NCI-H1417 treated with DMSO at 0.1 percent for 48 hours (cell line): ENCODE measurements at places on chromosomes 12 and 14.

DNA sequence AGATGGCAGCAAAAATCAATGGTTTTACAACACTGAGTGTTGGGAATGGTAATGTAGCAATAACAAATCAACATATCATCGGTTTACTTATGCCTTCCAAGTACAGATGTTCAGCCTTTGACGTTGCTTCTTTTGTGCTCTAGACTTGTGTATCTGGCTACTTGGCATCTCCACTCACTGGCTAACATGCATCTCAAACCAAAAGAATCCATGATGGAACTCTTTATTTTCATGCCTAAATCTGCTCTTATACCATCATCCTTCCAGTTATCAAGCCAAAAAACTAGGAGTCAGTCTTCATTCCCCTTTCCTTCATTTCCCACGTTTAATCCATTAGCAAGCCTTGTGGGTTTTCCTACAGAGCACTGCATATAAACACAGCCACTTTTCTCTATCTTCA lies 89.2 kb upstream of the USP44 start:
- no peak for DNase-seq

- no peak for DNase-seq
Measured at GRCh38 chr14:101128478-101129321, 225.2 kb upstream of the RTL1 start.

GRCh38 chr14:53148671-53149070 lies 4.5 kb downstream of the DDHD1 start:
- no peak for DNase-seq

GRCh38 chr14:44854114-44854513 lies 107.6 kb downstream of the KLHL28 start:
- no peak for DNase-seq

- peak; percentile 58 for DNase-seq
Measured at GRCh38 chr12:12004524-12004923, 66.2 kb upstream of the BCL2L14 start.

DNA sequence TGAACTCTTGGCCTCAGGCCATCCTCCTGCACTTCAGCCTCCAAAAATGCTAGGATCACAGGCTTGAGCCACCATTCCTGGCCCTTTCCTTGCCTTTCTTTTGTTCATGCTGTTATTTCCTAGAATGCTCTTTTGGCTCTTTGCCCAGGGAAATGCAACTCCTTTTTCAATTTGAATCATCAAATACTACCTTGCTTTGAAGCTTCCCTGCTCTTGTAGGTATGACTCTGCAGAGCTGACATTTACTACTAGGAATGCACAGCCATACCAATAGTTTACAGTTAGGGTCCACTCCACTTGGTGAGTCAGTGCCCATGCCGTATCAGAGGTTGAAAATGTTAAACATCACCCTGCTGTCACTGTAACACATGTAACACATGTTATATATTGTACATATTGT lies 107.0 kb upstream of the CRY1 start:
- DNase-seq, result no peak

DNA sequence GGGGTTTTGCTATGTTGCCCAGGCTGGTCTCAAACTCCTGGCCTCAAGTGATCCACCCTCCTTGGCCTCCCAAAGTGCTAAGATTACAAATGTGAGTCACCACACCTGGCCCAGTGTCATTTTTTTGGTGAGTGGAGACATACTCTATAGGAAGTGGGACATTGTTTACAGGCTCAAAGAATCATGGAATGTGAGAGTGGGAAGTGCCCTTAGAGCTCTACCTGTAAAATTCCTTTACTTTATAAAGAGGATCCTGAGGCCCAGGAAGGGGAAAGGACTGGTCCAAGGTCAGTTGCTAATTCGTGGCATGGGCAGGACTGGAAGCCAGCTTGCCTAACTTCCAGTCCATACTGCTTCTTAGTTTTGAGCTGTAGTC lies 8.7 kb upstream of the ADCK1 start:
- DNase-seq, result no peak

- DNase-seq, result no peak
Measured at GRCh38 chr14:97380539-97380941, 583.4 kb downstream of the VRK1 start.

DNA sequence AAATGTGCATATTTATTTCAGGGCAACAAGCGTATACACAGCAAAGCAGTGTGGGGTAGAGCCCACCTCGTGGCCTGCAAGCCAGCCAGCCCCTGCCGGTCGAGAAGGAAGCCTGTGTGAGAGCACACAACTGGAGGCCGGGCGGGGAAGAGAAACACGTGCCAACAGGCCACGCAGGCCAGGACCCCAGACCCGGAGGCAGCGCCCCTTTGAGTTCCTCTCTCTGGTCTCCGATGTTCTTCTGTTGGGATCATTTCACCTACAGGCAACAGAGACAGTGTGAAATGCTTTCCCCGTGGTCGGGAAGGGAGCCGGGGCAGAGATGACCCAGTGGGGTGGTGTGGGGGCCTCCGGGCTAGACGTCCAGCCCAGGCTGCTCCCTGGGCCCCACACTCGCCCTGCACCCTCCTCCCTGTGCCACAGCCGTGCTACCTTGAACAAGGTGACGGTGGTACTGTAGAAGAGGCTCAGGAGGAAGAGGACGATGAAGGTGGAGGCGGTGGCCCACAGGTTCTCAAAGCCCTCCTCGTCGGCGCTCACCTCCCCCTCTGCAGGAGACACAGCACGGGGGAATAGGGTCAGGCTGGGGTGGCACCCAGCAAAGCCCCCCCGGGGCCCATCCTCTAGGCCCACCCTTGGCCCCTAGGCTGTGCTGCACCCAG lies 325.5 kb downstream of the TMEM121 start:
- no peak for DNase-seq

GRCh38 chr14:63487724-63488123 lies 55.5 kb downstream of the PPP2R5E start:
- no peak for DNase-seq

- DNase-seq, result no peak
Measured at GRCh38 chr12:94795044-94795443, 144.7 kb upstream of the TMCC3 start.

GRCh38 chr12:59234391-59234790 lies 314.1 kb upstream of the LRIG3 start:
- DNase-seq, result no peak

- DNase-seq, result no peak
Measured at GRCh38 chr14:93031505-93032315, 84.0 kb downstream of the ITPK1 start.

DNA sequence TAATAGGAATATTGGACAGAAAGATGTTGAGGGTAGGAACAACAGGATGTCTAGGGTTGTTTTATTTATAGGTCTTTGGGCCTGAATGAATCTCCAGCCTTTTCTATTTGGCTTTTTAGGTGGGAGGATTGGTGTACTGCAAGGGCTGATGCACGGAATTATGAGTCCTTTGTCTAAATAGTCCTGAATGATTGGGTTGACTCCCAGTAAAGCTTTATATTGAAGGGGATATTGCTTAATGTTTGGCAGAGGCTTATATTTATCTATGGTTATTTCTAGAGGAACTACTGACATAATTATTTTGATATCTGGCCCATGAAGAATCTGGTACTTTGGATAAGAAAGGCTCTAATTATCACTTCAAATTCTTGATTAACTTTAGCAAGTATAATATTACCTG lies 253.6 kb upstream of the AVPR1A start:
- DNase-seq, result no peak

DNA sequence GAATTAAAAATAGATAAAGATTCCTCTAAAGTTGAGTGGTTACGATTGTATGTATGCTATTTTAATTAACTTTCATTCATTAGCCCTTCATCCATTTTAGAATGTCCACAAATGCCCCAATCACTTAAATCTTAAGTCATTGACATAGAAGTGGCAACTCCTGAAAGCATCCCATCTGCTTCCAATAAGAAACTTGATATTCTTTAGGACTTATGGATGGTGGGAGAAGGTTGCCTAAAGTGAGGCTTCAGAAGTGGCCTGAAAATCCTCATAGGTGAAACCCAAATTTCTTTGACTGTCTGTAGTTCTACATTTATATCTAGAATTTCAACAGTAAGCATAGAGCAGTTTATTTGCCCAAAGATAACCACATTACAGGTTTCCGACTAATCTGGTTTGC lies 161.7 kb upstream of the HMGA2 start:
- DNase-seq, result no peak

DNA sequence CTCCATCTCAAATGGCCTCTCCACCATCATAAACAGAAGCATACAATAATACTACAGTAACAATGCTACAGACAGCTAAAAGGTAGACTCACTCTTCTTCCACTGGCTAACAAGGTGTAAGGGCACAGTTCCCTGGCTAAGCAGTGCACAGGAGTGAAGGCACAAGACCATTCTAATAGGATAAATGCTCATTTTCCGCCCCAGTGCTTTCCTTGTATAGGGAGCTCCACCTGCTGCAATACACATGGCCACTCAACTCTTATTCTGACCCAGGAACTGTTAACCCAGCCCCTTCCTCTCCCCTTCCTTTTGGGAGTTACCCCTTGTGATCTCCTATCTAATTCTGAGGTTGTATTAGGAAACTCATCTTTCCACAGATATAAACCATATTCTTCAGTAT lies 124.6 kb downstream of the KCNK10 start:
- peak; percentile 47 for DNase-seq

GRCh38 chr14:103862393-103862782 lies 15.0 kb upstream of the PPP1R13B start:
- no peak for DNase-seq

DNA sequence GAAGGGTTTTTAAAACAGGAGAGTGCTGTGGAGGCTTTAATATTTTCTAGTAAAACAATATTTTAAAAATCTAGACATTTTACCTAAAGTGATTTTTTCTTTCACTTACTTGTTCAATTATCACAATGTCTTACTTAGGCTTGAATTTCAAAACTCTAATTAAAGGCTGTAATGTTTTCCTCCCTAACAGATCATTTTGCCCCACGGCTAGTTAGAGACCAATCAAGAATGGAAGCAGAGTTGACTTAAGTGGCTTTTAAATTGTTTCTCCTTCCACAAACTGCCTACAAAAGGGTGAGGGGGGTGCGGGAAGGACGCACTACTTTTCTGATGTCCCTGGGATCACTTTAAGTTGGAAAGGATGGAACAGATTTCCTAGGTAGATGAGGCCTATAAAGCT lies 9.5 kb upstream of the CFL2 start:
- no peak for DNase-seq

DNA sequence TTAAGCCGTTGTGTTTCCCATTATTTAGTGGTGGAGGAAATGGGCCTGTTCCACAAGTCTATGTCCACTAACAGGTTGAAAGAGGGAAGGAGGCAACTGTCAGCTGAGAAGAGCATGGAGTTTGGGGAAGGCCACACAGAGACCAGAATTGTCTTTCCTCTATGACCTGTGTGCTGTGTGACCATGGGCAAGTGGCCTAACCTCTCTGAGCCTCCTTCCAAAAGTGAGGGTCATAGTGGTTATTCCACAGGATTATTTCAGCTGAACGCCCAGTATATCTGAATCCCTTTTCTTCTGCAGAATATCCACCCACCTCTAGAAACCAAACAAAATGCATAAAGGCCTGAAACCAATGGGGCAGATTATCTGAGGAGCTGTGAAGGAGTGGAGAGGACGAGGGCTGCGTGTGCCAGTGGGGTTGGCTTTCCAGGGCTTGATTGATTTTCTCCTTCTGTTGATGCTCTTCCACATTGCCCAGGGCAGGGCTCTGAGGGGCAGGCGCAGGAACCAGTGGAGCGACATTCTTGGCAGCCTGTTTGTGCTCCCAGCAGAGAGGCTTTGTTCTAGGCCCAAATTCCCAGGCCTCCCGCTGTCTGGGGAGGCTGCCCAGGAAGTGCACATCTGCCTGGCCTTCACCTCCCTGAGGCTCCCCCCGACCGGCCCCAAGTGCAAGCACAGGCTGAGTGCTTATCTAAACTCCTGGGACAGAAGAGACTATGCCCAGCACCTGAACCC lies 452.7 kb downstream of the BCL11B start:
- no peak for DNase-seq

- DNase-seq, result no peak
Measured at GRCh38 chr14:90193925-90194324, 62.4 kb upstream of the PSMC1 start.

DNA sequence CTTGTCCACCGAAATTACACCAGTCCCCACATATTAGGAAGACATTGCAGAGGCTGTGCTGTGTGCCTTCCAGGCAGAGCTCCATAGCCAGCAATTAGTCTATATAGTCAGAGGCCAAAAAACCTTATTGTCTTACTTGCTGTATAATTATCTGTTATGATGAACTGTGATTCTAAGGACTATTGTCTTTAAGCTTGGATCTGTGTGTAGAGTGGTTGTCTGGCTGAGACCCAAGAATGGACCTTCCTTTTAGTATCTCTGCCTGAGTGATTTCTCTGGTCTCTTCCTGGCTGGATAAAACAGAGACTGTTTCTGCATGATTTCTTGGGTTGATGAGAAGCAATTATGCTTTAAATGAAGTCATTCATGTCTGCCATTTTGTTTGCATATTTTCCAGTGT lies 465.3 kb downstream of the PRKD1 start:
- peak; percentile 45 for DNase-seq

DNA sequence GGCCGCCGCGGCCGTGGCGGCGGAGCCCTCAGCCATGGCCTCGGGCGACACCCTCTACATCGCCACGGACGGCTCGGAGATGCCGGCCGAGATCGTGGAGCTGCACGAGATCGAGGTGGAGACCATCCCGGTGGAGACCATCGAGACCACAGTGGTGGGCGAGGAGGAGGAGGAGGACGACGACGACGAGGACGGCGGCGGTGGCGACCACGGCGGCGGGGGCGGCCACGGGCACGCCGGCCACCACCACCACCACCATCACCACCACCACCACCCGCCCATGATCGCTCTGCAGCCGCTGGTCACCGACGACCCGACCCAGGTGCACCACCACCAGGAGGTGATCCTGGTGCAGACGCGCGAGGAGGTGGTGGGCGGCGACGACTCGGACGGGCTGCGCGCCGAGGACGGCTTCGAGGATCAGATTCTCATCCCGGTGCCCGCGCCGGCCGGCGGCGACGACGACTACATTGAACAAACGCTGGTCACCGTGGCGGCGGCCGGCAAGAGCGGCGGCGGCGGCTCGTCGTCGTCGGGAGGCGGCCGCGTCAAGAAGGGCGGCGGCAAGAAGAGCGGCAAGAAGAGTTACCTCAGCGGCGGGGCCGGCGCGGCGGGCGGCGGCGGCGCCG lies 381 bp downstream of the YY1 start:
- no peak for DNase-seq

- no peak for DNase-seq
Measured at GRCh38 chr14:90454041-90455000, 57.5 kb downstream of the CALM1 start.

- DNase-seq, result no peak
Measured at GRCh38 chr12:107593713-107594381, 91.8 kb upstream of the PWP1 start.

DNA sequence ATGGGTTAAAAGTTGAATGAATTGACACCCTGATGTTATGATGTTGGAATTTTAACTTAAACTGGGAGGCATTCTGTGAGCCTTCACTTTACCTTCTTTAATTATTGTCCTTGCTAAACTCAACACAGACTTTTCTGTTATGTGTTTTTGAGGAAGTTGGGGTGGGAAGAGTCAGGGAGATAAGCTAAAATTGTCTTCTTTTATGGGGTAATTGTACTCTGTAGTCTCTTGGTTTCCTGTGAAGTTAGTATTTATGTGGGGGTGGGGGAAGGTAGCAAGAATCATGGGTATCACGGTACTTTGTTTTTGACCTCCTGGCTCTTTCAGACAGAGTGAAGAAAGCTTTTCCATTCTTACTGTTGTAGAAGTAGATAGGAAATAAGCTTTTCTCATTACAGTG lies 32.9 kb downstream of the RAB21 start:
- no peak for DNase-seq
